ENCODE measurements at places on chromosomes 3 and 15.
A peak's percentile ranks its signal among the peaks of the same experiment; 100 is the strongest.

- DNase-seq, result no peak
These were observed 1142.2 kb downstream of the IGSF11 start for GRCh38 chr3:117892431-117892841.

- DNase-seq, result no peak
These were observed 185.3 kb upstream of the FEZF2 start for GRCh38 chr3:62558549-62559112.

DNA sequence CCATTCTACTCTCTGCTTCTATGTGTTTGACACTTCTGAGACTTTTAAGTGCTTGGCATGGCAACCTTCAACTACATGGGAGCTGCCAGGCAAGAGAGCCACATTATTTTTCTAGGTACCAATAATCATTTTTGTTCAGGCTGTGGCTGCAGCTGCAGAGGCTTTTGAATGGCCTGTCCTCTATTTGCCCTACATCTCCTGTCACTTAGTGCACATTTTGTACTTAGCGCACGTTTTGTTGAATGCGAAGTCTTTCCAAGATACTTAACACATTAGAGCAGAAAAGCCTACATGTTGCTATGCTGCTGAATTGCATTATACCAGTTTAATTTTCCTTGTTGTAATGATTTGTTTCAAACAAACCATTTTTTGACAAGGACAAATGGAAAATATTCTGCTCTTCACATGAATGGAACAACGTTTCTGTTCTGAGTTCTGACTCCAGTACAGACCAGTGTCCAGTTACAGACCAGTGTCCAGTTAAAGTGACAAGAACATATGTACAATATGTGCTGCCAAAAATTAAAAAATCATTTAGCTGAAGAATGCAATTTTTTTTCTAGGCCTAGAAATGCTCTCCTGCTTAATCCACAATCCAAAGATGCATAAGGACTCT, 113.9 kb downstream of the ABI3BP start:
- no peak for DNase-seq

DNA sequence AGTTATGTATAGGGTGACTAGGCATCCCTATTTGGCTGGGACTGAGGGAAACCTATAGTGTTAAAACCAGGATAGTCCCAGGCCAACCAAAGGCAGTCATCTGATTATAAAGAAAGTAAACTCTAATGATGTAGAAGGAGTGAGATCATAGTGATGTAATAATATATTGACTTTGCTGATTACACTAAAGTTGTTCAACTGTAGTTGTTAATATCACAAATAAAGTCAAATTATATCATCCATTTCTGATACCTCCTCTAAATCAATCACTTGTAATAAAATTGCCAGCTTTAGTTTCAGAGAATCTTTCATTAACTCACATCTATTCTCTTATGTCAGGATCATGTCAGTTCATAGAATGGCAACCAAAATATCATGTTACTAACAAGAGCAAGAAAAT, 98.6 kb downstream of the FOXB1 start:
- DNase-seq, result no peak

- no peak for DNase-seq
These were observed 420.4 kb downstream of the ROBO2 start for GRCh38 chr3:77460326-77460725.

- no peak for DNase-seq
These were observed 43.4 kb downstream of the FBXO22 start for GRCh38 chr15:75947092-75947491.

GRCh38 chr15:86347245-86347644, 267.6 kb downstream of the AGBL1 start:
- DNase-seq, result no peak

- DNase-seq, result no peak
These were observed 58.9 kb downstream of the SLMAP start for GRCh38 chr3:57815036-57815435.

DNA sequence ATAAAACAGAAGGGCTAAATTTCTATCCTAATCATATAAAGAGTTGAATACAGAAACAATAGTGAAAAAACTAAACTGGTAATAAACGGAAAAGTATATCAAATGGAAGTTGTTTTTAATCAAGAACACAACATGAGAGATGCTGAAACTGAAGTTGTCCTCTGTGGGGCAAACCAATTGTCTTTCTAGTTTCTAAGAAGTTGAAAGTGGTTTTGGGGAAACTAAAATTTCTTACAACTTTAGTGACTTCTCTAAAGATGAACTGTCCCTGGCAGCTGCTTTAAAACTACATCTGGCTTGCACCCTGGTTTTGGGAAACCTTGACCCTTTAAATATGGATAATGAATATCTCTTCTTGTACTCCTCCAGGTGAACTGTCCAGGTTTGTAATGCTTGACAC, 155.6 kb downstream of the ADAM10 start:
- no peak for DNase-seq

GRCh38 chr15:82158811-82159210, 103.7 kb downstream of the EFL1 start:
- no peak for DNase-seq

DNA sequence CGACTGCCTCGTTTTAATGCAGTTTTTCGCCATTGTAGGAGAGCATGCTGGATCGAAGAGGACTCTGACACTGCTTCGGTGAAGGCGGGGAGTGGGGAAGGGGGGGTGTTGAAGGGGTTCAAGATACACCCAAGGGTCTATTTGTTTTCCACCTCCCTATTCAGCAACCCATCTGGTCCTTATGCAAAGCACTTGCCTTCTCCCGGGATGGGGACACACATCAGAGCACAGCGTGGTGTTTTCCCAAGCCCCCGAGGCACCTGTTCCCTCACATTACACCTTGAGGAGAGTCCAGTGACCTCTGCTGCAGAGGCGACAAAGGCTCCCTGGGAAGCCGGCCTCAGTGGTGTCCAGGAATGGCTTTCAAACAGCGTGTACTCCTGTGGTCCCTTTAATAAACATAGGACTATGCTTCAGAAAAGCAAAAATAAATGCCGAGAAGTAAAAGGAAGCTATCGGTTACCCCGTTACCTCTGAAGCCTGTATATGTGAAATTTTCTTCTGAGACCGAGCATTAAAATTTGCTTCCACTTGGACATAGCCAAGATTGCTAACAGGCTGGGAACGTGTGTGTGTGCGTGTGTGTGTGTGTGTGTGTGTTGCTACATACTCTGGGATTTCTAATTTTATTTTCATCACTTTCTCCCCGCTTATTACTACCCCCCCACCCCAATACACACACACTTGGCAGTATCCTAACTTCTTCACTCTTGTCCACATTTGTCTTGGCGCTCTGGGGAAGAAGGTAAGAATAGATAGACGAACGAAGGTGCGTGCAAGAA, 53.2 kb downstream of the CCDC54 start:
- DNase-seq, result no peak

DNA sequence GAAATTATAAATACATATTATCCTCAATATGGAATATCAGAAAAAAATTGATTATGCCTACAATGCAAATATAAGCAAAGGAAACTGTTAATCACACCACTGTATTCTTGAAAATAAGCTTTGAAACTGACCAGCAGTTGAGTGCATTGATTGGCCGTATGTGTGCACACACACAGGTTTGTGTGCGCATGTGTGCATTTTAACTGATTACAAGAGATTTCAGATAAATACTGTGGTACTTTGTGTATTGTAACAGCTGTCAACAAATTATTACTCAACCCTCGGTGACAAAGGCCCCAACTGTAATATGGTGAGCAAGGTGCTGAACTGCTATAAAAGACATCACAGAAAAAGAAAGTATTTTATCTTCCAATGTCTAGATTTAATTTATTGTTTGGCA, 1238.9 kb upstream of the ALCAM start:
- no peak for DNase-seq

DNA sequence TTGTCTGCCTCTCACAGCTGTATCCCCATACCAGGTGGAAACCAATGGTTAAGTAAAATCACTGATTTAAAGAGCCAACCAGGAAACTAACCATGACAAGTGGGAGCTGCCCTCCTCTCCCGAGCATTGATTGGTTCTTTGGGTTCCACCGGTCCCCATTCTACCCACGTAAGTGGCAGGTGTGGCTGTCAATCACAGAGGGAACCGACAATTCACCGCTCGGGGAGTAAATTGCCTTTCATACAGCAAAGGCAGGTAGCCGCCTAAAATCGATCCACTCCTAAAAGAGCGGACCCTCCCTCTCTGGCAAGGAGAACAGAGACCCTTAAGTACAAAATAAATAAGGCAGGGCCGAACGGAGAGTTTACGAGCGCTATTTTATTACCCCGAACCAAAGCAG, 1.2 kb downstream of the ERC2 start:
- DNase-seq, result peak; percentile 63

- no peak for DNase-seq
These were observed 41.8 kb upstream of the TPM1 start for GRCh38 chr15:63000706-63001105.

DNA sequence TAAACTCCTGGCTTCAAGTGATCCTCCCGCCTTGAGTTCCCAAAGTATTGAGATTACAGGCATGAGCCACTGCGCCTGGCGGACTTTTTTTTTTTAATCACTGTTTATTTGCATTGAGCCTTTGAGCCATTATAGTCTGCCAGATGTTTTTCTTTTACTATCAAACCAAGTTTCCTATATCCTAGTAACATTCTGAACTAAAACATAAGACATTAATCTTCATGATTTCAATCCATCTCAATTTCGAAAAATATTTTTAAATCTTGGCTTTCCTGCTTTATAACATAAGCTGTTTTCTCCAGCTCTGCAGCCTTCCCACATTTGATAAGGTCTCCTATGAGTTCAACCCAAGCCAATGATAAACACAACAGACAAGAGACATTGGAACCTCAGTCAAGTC, 75.4 kb downstream of the UMPS start:
- no peak for DNase-seq

DNA sequence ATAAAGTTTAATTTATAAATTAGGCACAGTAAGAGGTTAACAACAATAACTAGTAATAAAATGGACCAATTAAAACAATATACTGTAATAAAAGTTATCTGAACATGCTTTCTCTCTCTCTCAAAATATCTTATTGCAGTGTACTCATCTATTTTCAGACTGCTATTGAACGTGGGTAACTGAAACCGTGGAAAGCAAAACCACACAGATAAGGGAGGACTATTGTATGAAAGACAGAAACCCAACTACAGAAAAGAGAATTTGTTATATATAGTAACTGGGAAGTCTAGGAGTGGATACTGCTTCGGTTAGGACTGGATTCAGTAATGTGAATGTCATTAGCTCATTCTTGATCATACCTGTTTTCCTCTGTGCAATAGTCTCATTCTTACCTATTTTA, 119.3 kb upstream of the DAZL start:
- no peak for DNase-seq

DNA sequence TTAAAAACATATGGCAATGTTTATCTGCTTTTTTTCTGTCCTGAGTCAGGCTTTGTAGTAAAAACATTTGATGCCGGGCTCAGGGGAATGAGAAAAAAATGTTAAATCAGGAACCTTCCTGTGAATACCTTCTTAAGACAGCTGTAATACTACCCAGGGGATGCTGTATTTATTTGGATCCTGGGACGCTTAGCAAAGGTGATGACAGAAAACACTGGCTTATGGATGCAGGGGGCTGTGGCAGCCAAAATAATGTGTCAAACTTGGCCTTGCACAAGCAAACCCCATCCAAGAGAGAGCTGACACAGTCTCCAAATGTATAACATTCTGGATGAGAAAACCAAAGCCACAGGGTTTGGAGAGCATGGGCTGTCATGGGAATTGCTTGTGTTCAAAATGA, 438.2 kb upstream of the PROK2 start:
- DNase-seq, result peak; percentile 13

GRCh38 chr3:179541596-179541995, 21.1 kb upstream of the ACTL6A start:
- no peak for DNase-seq

GRCh38 chr15:50055332-50055731, 63.7 kb downstream of the ATP8B4 start:
- no peak for DNase-seq

GRCh38 chr3:20527368-20527767, 341.4 kb upstream of the SGO1 start:
- DNase-seq, result no peak

GRCh38 chr3:58874248-58874741, 175.5 kb downstream of the CFAP20DC start:
- no peak for DNase-seq

DNA sequence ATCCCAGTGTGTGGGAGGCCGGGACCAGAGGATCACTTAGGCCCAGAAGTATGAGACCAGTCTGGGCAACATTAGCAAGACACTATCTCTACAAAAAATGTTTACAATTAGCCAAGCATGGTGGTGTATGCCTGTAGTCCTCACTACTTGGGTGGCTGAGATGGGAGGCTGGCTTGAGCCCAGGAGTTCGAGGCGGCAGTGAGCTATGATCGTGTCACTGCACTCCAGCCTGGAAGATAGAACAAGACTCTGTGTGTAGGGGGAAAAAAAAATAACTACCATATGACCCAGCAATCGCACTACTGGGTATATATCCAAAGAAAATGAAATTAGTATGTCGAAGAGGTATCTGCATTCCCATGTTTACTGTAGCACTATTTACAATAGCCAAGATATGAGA, 22.6 kb downstream of the RYK start:
- no peak for DNase-seq

DNA sequence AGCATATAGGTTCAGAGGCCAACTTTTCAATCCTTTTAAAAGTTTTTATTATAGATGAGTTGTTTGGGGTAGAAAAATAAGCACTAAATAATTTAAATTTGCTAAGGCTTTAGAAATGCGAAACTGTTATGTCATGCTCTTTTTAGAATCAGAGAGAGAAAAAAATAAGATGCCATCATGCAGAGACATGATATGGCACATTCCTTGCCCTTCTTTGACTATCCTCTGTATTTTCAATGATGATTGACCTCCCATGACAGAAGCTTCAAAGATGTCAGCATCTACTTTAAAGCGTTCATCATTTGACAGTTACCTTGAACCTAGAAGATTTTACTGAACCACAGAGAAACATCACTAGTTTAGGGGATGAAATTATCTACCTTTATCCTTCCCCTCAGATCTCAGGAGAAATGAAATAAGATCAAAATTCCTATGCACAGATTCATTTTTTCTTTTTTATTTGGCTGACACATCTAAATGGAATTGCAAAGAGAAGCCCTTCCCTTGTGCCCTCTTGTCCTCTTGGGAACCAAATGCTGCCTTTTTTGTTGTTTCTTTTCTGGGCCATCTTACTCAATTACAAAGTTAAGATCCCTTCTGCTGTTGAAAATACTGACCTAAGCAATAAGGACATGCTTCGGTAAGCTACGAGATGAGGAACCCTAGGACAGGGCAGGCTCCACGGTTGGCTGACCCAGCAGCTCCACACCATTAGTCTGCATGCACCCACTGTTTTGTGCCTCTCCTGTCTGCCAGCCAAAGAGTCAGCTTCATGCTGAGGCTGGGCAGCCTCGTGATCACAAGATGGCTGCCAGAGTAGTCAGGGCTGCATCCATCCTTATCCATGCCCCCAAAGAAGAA, 289.7 kb upstream of the TPM1 start:
- DNase-seq, result no peak

DNA sequence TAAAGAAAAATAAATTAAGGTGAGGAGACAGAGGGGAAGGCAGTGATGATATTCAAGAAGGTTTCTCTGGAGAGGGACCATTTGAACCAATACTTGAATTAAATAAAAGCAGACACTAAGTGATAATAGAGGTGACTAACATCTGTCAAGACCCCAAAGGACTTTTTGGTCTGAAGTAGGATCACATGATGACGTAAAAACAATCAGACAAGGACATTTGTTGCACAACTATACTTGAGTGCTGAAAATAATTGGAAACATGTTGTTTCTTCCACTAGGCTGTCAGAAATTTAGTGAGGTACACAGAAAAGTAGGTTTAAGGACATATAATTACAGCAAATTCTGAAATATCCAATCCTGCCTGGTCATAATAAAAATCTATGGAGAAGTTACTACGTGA, 179.5 kb downstream of the WNT5A start:
- DNase-seq, result no peak

- DNase-seq, result no peak
These were observed 37.7 kb downstream of the TM4SF4 start for GRCh38 chr3:149512073-149512782.

All from activated CD8-positive, alpha-beta memory T cell treated with anti-CD3 and anti-CD28 coated beads for 24 hours (primary cell).